Caudate nucleus (tissue), 63 donors: ENCODE measurements at places on chromosomes 13 and 19.

DNA sequence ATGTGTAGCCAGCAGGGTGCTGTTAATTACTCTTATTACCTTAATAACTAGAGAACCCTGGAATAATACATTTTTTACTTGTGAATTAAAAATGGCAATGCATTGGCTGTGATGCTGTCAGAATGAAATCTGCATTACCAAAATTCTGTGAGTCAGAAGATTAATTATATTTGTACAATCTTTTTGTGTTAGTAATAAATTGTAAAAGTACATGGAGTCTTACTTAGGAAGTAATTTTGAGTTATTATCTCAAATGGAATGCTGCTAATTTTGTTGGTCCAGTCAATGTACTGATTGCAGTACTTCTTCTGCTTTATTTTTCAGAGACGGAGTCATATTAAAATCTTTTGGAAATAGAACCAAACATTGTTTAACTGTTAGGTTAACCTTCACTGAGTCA, 152.0 kb upstream of the SLC10A2 start:
- no peak for DNase-seq

DNA sequence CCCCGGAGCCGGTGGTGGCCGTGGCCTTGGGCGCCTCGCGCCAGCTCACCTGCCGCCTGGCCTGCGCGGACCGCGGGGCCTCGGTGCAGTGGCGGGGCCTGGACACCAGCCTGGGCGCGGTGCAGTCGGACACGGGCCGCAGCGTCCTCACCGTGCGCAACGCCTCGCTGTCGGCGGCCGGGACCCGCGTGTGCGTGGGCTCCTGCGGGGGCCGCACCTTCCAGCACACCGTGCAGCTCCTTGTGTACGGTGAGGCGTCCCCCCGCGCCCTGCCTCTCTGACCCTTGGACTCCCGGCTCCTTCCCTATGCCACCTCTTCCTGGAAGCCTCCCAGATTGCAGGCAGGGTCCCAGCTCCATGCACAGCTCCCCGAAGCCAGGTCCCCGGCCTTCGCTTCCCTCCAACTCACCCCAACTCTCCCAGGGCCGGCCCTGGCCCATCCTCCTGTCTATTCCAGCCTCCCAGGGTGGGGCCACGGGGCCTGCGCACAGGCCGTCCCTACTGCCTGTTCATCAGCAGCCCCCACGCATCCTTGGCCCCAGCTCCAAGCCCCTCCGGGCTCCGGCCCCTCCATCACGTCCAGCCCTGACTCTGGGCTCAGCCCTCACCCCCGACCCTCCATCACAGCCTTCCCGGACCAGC, 1.7 kb downstream of the MADCAM1 start:
- DNase-seq = no peak

DNA sequence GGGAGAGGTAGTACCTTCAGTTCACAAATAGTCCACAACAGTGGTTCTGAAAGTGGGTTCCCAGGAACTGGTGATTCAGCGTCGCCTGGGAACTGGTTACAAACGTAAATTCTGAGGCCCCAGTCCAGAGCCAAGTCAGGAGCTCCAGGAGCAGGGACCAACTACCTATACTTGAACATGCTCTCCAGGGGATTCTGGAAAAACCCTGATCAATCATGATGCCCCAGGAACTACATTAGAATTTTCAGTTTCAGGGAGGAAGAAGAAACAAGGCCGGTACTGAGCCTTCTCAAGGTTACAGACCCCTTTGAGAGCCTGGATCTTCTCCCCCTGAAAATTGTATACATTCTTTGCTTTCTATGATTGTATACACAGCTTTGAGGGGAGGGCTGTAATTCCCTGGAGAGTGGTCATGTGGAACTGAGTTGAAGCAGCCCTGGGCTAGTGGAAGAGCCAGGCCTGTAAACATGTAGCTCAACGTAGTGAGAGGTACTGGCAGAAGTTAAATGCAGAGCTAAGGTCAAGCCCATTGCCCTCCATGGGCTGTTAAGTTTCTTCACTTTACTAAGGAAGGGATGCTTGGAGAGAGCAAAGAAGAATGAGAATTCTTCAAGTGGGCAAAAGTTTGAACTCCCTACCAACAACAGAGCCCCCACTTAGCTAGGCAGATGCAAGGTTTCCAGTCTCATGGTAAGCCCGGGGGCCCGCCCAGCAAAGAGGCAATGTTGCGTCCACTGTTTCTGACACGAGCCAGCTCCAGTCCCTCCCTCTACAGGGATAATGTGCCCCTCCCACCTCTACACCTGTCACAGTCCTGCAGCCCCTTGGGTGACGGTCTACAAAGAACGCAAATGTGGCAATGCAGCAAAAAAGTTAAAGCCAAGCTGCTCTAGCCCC, 17.0 kb downstream of the DOCK9 start:
- no peak for DNase-seq

- DNase-seq = no peak
Observed at GRCh38 chr13:103945836-103946235, 879.6 kb upstream of the SLC10A2 start.

DNA sequence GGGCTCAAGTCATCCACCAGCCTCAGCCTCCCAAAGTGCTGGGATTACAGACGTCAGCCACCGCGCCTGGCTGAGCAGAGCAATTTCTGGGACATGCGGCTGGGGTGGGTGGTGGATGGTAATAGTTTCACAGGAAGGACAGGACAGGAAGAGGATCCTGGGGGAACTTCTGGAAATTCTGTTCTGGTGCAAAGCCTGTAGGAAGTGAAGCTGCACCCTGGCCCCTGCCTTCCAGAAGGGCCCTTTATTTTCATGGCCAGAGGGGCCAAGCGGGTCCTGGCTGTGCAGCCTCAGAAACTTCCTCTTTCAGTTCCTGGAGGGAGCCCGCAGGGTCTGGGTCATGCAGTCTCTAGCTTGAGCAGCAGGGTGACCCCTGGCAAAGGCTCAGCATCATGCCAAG, 15.7 kb downstream of the FEM1A start:
- DNase-seq = no peak

DNA sequence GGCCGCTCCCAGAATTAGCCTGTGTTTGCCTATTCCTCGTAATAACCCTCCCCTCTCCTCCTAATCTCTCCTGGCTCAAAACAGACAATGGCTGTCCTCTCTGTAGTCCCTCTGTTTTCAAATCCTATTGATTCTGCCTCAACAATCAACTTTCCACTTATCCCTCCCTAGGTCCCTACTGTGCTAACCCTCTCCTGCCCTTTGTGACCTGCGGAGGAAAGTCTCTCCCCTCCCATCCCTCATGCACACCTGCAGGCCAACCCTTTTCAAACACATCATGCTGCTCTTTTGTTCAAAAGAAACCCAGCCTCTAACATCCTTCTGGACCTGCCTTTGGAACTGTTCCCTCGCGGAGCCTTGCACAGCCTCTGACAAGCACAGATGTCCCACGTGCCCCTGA, 37.3 kb downstream of the CILP2 start:
- DNase-seq = no peak

GRCh38 chr19:16085115-16085514, 8.8 kb downstream of the TPM4 start:
- DNase-seq = no peak
